Activated T-cell treated with anti-CD3 and anti-CD28 coated beads for 48 hours (primary cell): ENCODE measurements at places on chromosomes 11 and 22.

DNA sequence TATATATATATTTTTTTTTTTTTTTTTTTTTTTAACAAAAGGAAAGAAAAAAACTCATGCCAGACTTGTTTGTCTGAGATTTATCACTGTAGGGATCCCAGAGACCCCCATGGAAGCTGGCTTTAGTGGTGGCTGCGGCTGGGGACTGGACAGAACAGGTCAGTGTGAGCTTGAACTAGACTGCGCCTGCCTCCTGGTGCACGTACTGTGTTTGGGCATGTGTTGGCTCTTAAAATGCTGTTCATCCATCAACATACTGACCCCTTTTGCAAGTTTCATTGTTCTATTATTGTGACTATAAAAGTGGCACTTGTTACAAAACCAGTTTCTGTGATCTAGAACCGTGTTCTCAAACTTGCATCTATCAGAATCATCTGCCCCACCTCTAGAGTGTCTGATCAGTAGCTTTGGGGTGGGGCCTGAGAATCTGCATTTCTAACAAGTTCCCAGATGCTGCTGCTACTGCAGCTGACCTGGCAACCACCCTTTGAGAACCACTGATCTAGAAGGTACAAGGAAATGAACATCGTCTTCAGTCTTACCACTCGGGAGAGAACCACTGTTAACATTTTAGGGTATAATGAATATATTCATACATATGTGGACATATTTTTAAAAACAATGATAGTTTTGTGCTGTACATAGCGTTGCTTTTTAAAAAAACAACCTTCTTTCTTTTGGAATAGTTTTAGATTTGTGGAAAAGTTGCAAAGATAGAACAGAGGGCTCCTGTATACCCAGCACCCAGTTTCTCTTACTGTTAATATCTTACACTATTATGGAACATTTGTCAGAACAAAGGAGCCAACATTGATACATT lies 54.0 kb downstream of the ZNRF3 start:
- DNase-seq = no peak

- DNase-seq = no peak
Observed at GRCh38 chr11:102276362-102276761, 40.9 kb upstream of the BIRC3 start.

- no peak for DNase-seq
Observed at GRCh38 chr11:120457996-120458395, 53.6 kb upstream of the GRIK4 start.

DNA sequence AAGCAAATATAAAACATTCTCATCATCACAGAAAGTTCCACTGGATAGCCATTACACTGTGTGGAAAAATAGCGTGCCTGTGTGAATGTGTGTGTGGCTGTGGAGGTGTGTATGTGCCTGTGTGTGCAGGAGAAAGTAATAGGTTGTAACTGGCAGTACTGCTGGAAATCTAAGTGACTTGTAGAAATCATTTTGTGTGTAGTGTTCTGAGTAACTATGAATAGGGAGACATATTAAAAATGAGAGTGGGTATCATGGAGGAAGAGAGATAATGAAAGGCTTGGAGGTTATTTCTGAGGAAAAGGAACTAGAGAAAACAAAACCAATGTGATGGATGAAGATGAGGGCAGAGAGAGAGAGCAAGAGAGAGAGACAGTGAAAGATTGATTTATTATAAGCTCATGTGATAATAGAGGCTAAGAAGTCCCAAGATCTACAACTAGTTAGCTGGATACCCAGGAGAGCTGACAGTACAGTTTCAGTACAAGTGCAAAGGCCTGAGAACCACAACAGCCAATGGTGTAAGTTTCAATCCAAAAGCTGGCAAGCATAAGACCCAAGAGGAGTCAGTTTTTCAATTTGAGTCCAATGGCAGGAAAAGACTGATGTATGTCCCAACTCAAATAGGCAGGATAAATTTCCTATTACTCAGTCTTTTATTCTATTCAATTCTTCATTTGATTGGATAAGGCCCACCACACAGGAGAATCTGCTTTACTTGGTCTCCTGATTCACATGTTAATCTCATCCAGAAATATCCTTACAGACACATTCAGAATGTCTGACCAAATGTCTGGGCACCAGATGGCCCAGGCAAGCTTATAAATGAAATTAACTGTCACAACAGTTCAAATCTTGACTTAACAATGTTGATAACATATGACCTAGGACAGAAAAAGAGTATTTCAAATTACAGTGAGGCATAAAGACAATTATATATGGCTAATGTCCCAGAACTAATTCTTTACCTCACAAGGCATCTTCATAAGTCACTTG lies 14.9 kb downstream of the KBTBD3 start:
- DNase-seq = no peak

- DNase-seq = peak; percentile 43
Observed at GRCh38 chr11:66126808-66127555, 56.9 kb downstream of the PACS1 start.

DNA sequence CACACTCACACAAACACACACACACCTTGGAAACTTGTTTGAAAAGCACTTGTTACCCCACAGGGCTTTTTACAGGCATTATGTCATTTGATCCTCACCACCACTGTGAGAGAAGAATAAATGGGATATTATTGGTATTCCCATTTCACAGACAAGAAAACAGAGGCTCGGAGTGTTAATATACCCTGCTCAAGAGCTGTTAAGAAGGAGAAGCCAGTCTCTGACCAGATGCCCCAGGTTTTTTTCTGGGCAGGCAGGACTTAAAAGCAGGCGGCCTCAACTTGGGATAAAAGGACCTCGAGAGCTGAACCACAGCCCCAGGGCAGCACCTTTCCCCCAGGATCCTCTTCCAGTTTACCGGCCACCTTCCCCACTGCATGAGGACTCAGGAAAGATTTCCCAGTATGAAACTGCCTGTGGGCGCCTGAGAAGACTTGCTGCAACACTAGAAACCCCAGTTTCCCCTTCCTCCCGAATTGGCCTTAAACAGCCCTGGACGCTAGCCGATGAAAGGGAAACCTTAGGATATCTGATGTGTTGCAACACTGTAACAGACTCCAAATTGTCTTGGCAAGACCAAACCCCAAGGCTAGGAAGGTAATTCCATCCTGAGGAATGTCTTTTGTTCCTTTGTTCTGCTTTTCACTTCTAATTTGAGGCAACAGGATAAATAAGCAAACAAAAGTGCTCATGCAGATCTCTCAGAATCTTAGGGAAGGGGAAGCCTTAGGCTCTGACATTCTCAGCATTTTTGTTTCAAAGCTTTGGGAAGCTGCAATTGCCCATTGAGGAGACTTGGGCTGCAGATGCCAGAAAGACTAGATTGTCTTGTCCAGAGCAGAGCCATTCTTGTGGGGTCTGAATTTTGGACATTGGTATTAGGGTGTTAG lies 173.5 kb downstream of the TRIM29 start:
- DNase-seq = no peak

GRCh38 chr11:70637186-70637800 lies 239.0 kb downstream of the CTTN start:
- no peak for DNase-seq

- no peak for DNase-seq
Observed at GRCh38 chr22:47367107-47367690, 604.7 kb downstream of the TBC1D22A start.

DNA sequence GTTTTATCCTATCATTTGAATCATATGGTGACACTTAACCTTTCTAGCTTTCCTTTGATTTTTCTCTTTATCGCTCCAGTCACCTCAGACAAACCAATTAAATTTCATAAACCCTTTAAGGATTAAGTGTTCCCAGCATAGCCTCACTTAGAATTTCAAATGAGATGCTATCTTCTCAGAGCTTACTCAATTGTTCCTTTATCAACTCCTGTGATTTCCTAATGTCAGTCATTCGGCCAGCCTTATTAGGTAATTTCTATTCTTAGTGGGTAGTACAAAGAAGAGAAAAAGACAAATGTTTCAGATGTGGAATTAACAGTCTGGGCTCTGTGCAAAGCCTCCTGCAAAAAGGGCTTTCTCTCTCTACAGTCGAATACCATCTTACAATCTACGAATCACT lies 77.1 kb upstream of the CCDC90B start:
- DNase-seq = no peak

GRCh38 chr11:62054484-62055121 lies 69.2 kb upstream of the INCENP start:
- DNase-seq = no peak

GRCh38 chr11:32529994-32530588 lies 53.5 kb upstream of the EIF3M start:
- DNase-seq = no peak

DNA sequence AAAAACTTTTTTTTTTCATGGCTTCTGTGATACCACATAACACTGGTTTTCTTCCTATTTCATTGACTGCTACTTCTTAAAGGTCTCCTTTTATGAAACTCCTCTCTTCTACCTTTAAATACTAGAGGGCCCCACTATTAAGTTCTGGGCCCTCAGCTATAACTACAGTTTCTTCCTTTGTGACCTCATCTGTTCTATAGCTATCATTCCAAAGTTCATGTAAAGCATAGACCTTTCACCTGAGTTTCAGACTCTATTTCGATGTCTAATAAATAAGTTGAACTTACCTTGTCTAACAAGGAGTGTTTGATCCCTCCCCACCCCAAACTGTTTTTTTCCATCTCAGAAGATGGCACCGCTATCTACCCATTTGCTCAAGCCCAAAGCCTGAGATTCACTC lies 35.2 kb downstream of the PAAF1 start:
- DNase-seq = no peak

- no peak for DNase-seq
Observed at GRCh38 chr22:23263651-23264555, 83.6 kb downstream of the BCR start.

DNA sequence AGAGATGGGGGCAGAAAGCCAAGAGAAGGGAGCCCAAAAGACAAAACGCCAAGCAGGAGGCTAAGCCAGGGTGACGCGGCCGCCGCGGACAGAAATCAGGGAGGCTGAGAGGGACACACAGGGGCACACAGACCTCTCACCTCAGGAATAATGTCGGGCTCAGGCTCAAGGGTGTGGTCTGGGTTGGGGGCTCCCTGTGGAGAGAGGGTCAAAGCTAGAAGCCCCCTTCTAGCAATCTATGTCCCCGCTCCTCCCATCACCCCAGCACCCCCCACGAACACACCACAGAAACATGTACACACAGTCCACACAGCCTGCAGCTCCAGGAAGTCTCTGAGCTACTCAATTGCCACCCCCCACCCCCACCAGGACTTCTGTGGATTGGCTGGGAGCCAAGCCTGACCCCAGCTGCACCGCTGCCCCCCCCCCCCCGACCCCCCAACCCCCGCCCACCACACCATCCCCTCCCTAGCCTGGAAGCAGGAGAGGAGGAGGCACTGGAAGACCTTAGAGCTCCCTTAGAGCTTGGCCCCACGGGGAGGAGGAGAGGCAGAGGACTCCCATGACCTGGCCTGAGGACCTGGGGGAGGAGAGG lies 6.9 kb downstream of the BCL9L start:
- no peak for DNase-seq

GRCh38 chr22:43487311-43488030 lies 75.7 kb downstream of the MPPED1 start:
- DNase-seq = no peak

GRCh38 chr22:49141761-49142160 lies 685.9 kb downstream of the BRD1 start:
- no peak for DNase-seq

GRCh38 chr11:14981507-14981906 lies 9.4 kb upstream of the CALCA start:
- no peak for DNase-seq

GRCh38 chr11:122360875-122361274 lies 244.9 kb upstream of the BLID start:
- no peak for DNase-seq

DNA sequence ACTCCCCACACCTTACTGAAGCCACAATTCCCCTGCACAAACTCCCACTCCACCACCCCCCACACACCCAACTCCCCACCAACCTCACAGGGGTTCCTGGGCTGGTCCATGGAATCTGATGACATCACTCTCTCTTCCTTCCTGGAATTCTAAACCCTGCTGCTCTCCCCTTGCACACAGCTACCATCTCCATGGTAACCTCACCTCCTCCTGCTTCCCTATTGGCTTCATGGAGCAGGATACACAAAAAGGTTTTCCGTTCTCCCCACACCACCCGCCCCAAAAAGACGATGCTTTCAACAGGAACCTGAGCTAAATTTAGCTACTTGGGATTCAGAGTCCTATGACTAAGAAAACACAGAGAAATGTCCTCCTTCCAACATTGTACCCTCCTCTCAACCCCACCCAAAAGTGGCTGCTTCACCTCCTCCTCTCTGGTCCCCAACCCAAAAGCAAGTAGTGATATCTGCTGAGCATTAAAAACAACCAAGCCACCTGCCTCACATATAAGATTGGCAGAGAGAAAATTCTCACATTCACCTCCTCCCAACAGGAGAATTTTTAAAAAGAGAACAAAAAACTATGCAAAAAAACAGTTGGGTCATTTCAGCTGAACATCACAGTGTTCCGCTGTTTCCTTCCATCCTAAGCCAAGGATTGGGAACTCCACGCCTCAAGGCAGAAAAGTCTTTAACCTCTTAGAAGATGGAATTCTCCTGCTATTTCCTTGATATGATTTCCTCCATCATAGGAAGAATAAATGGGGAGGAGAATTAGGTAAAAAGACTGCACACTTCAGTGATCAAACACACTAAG lies 66.9 kb downstream of the RBFOX2 start:
- no peak for DNase-seq

GRCh38 chr11:61042961-61043540 lies 59.2 kb upstream of the CD5 start:
- DNase-seq = no peak

DNA sequence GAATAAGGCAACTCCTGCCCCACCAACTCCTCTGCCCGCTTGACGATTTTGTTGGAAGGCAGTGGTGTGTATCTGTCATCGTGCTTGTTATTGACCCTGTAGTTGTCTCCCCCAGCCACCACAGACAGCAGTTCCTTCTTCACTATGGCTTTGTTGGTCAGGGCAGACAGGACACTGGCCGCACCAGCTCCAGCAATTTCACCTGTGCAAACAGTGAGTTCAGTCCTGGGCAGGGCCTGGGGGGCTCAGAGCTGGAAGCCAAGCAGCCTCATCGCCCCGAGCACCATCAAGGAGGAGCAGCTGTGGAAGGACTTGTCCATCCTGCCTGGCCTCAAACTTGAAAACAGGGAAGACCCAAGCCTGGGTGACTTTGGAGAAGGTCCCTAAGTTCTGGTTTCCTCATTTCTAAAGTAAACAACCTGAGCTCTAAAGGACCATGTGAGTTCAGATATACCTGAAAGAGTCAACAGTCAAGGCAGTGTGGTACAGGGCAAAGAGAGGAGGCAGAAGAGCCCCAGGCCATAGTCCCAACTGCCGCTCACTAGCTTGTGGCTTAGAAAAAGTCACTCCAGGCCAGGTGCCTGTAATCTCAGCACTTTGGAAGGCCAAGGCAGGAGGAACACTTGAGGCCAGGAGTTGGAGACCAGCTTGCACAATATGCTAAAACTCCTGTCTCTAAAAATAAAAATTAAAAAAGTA lies 4.6 kb downstream of the PLAAT2 start:
- no peak for DNase-seq
